ENCODE measurements at places on chromosomes 7 and 10.

- DNase-seq, result no peak
Measured at GRCh38 chr7:76211216-76211615, 9.5 kb downstream of the SRRM3 start.

DNA sequence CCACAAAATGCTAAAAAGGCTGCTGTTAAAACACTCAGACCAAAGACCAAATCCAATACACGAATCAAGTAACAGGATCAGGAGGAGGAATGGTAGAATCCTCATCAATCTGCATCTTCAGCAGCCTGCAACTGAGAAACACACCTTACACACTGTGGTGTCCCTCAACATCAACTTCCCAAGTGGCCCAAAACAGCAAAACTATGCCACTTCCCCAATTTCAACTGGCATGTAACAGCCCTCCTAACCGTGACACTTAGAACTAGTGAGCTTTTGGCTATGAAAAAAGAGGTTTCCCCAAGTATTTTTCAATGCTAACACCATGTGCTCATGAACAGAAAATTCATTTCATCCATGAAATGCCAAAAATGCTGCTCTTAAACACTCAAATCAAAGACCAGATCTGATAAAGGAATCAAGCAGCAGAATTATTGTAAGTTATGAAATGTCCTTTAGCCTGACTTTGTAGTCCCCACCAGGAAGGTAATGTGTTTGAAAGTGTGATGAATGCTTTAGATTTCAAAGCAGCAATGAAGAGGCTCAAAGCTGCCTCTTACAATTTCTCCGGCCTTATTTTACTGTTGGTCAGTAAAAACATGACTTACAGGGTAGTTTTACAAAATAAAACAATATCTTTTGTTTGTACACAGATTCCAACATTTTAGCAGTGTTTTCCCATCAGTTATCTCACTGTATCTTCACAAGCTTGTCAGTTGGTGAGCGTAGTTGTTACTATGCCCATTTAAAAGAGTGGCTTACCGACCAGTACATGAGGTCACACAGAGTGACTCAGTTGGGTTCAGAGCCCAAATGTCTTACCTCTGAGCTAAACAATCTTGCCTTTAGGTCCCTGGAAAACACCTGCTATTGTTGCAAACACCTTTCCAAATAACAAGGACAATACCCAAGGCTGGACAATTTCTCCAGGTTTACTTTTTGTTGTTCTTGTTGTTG is 65.7 kb upstream of the ASAH2 start:
- no peak for DNase-seq

GRCh38 chr10:132616170-132616995 is 78.8 kb downstream of the INPP5A start:
- DNase-seq, result peak; percentile 80

GRCh38 chr10:29473406-29474100 is 161.2 kb downstream of the SVIL start:
- DNase-seq, result no peak

- peak; percentile 81 for DNase-seq
Measured at GRCh38 chr7:73557397-73558257, at the start of gene BCL7B. TSS of gene BCL7B (minus strand) at chr7:73557690. CDS start at chr7:73557578, 112 bp downstream.

DNA sequence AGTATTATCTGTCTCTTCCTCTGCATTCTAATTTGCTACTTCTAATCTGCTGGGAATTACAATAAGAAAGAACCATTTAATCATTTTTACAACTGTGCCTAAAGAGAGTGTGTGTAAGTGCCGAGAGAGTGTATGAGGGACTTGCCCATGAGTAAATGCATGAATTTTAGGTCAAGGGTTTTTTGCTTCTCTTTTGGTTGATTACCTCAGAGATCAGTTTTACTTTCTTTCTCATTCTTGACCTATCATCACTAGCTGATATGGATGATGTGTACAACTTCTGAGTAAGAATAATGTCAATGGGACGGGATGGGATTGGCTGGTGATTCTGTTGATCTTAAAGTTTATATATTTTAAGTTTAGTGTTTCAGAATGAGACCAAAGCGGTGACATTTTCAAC is 47.8 kb downstream of the IKZF1 start:
- no peak for DNase-seq

DNA sequence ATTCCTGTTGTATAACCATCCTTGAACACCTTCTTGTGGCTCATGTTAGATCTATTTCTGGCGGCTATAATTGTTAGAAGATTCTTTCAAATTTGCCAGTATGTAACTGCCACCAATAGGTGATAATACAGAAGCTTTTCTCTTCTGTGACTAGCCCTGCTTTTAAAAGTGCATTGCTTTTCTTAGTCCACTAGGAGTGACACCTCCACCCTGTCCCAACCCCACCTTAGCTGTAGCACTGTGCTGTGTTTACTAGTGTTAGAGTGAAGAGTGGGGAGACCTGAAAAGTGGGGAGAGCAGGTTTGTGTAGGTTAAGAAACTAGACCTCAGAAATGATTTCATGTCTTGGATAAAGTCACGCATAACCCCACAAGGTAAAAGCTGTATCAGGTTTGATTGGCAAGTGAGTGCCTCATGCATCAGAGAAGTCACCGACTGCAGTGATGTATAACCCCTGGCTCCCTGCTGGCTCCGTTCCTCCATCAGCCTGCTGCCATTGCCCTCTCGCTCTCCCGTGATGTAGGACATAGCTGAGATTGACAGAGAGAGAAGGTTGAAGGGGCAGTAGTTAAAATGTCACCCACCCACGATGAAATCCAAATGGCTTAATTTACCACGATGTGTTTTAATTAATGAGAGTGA is 12.5 kb downstream of the NPVF start:
- DNase-seq, result no peak

GRCh38 chr7:140035400-140036223 is 27.1 kb downstream of the PARP12 start:
- DNase-seq, result no peak

DNA sequence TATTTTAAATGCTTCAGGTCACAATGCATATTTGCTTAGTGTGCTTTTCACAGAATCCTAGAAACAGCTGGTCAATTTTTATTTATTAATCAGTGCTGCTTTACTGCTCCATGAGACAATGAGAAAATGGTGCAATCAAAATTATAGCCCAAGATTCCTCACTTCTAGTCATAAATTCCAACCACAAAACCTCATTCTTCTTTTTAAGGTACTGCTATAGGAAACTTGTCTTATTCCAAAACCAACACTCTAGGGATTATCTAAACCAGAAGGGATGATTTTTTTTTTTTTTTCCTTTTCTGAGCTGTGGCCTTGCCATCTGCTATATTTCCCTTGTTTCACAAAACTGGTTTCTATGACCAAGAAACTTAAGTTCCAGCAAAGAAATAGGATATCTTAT is 64.0 kb upstream of the SEMA3A start:
- no peak for DNase-seq

DNA sequence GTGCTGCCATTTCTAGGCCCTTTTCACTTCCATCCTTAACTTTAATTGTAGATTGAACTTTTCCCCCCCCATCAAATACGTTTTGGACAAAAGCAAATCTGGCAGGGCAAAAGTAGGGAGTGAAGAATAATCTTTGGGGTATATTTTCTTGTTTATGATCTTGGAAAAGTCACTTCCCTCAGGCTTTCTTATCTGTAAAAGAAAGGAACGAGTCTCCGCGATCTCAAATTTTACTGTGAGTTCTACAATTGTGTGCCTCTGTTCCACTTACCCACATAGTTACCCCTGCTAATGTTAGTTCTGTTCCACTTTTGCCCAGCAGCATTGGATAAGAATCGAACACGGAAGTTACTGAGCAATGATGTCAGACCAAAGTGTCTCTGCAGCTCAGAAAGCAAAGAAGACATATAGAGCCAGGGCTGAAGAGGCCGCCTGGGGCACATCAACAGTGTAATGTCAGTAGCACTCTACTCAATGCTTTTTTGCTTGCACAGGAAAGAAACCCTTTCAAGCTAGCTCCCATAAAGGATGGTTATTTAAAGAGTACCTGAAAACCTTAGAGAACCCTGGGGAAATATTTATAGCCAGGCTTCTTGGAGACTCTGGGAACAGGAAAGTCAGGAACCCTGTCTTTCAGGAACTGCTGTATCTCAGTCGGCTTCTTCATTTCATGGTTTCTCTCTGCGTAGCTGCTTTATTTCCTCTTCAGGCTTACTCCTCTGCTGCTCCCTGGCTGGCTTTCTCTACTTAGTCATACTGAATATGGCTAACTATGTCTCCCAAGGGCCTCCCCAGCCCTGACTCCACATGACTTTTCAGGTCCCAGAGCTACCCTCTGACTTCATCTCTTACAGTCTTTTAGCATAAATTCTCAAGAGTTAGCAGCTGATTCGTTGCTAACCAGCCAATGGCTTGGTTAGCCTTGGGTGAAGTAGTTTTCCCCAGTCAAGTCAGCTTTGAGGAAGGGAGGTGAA is 123.7 kb upstream of the FAM3C start:
- DNase-seq, result no peak

GRCh38 chr10:72730479-72730878 is 38.5 kb downstream of the MCU start:
- no peak for DNase-seq

DNA sequence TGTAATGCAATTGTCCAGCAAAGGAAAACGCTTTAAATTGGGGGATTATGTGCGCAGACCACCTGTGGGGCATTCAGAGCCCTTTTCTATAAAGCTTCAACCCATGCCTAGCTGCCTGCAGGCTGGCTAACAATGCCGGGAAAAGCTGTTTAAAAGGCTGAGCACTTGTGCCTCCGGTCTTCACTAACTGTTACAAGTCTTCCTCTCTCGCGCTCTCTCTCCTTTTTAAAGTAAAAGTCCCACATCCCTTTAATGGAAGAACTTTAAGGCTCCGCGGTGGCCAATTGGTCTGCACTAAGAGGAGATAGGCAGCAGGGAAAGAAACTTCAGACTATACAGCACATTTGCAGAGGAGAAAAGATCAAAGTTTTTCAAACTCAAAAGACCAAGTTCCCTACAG is 4.6 kb downstream of the FZD8 start:
- DNase-seq, result no peak

- no peak for DNase-seq
Measured at GRCh38 chr7:66896441-66896840, 24.6 kb upstream of the TMEM248 start.

GRCh38 chr7:75953931-75954330 is 39.0 kb downstream of the POR start:
- no peak for DNase-seq

- DNase-seq, result no peak
Measured at GRCh38 chr7:27189997-27190748, 5.1 kb upstream of the HOXA11 start.

- no peak for DNase-seq
Measured at GRCh38 chr7:10436302-10436701, 537.4 kb upstream of the PHF14 start.

DNA sequence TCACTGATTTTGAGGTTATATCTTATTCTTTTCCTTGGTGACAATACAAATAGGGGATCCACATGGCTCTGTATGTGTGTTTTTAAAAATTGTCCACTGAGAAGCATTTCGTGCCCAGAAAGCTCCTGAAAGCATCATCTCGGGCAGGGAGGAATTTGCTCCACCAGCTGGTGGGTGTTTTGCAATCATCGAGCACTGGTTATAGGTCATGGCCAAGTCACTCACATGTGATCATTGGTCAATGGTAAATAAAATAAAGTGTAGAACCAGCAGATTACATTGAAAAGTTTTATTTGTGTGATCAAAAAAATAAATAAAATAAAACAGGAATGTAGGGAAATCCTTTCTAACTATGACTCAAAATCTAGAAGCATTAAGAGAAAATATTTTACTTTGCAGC is 23.0 kb upstream of the SNX13 start:
- DNase-seq, result no peak
